ENCODE measurements at places on chromosomes 6 and 20.

DNA sequence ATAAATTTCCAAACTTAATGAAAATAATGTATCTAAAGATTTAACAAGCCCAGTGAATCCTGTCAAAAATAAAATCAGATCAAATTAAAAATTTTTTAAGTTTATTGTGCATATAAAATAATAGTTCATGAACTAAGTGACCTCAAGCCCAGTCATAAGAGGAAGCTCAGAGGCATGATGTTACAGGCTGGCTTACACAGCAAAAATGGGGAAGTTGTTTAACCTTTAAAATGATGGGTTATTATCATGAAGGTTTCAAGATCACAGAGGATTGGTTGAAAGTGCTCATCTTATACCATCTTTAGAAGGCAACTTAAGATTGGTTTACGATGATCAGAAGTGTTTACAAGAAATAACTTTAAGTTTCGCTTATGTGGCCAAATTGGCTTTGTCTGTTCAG is 102.5 kb downstream of the PAK5 start:
- DNase-seq = no peak

GRCh38 chr6:28657769-28658465 is 132.2 kb downstream of the GPX5 start:
- DNase-seq = peak; percentile 67

- DNase-seq = no peak
These were observed 6.0 kb upstream of the AGPAT4 start for GRCh38 chr6:161279677-161280415.

DNA sequence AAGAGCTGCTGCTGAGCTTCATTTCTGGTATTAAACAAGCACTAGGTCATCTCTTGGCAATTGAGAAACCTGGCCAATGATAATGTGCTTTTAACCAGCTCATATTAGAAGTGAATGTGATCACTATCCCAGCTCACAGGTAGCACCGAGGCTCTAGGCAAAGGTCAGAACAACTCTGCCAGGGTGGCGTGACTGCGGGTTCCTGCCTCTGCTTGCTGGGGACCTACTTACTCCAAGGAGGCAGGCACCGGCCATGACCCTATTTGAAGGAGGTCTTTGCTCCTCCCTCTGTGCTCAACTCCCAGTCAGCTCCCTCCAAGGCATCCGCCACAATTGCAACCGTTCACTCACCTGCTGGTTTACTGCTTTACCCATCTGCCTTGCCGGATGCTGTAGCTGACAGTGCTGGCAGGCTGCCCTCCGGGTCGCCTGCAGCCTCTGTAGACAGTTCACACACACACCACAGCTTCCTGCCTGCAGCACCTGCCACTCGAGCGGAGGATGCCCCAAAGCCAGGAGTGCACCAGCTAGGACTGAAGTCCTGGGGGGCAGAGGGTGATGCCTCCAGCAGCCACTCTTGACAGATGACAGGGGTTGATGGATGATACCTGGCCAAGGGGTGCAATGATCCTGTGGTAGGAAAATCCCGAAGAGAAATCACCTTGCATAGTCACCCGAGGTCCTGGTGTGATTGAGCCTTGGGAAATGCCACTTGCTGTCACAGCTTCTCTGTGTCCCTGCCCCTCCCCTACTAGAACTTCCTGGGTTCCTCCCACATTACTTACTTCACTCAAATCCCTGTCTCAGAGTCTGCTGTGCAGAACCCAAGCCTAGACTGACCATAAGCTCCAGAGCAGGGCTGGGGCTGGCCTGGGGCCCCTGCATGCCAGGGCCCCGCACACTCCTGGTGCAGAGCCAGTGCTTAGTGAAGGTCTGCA is 8.8 kb upstream of the VSX1 start:
- DNase-seq = peak; percentile 92

DNA sequence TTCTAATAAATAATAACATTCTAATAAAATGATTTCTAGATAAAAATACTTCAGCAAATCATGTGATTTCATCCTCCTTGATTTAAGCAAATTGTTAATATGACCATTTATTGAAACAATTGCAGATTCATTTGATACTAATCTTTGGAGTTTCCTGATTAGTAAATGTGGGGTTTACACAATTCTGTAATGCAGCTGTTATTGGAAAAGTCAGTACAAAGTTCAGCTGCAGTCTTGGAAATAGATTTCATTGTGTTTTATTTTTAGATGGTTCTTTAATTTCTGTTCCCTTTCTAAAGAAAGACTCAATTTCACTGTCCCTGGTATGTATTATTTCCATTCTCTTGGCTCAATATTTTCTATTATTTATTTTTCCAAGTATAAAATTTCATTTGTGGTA is 342.0 kb downstream of the TBC1D32 start:
- no peak for DNase-seq

DNA sequence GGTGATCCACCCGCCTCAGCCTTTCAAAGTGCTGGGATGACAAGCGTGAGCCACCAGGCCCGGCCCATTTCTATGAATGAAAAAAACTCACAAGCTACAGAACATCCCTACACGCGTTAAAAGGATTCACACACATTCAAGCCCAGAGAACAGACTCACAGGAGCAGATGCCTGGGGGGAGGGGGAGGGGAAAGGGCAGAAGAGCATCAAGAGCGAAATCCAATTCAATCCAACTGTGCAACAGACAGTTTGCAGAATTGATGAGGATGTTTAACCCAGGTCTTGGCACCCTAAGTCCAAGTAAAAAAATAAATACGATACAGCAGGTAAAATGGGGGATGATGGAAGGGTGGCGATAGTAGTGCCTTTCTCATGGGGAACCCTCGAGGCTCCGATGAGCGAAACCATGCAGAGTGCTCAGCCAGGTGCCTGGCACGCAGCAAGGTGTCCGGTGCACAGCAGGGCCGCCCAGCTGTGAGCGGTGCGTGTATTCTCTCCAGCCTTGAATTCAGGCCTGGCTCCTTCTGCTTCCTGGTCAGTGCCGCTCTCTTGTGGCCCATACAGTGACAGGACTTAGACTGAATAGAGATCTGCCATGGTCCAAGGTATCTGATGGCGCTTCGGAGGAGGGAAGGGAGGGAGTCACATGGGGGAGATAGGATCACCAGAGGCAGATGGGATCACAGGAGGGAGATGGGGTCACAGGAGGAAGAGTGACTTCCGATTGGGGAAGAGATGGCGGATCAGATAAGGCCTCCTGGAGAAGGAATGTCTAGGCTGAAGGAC is 35.4 kb upstream of the ANGPT4 start:
- DNase-seq = peak; percentile 49

- DNase-seq = no peak
These were observed 14.7 kb downstream of the UCKL1 start for GRCh38 chr20:63941282-63942081.

GRCh38 chr6:30837870-30838269 is 46.4 kb upstream of the DDR1 start:
- peak; percentile 62 for DNase-seq

DNA sequence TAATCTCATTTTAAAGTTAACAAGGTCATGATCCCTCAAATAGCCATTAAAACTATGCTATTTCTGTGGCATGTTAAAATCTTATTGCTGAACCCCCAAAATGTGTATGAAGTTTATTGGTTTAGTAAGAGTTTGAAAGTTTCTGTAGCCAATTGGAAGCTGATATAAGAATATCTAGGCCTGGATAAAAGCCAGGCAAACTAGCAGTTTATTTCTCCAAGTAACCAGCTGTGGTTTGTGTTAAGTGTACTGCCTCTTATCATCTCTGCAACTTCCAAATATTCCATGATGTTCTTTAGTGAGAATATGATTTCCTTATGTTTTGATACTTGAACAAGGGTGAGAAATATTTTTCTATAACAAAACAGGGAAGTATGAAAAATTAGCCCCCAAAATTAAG is 76.7 kb downstream of the PRSS35 start:
- DNase-seq = no peak

- DNase-seq = peak; percentile 78
These were observed 119.0 kb downstream of the RTN4IP1 start for GRCh38 chr6:106510090-106510970.

- no peak for DNase-seq
These were observed 267.6 kb upstream of the TSHZ2 start for GRCh38 chr20:52704553-52704952.

DNA sequence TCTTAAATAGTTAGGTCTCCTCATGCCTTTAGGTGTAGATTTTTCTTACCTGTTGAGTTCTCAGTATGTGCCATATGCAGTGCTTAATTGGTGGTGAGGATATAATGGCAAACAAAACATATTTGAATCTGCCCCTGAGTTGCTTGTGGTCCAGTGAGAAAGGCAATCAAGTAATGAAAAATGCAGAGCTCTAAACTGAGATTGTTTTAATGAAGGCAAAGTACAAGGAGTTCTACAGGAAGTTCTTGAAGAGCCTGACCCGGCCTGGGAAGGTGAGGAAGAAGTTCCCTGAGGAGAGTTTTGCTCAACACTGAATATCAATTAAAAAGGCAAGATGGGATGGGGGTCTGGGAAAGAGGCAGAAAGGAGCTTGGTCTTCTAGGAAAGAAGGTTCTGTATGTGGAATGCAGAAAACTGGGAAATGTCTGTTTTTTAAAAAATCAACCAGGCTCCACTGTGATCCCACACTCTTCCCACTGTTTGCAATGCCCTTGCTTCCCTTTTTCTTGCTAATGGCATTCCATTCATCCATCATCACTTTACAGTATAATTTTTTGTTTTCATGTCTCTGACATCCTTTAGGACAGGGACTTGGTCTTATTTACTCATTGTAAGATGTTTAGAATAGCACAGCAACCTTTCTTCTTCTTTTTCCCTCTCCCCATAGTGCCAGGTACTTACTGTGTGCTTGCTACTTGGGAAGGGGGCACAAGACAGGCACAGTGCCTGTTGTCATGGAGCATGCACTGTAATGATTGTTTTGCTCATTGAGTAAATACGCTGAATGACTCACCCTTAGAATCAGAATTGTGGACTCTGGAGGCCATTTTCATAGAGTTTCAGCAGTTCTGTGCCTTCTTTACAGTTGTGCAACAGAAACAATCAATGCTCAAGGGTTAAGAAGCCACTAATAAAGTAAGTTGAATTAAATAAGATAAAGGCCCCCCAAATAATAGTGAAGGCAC is 64.3 kb downstream of the ANKS1A start:
- peak; percentile 93 for DNase-seq

GRCh38 chr6:148513145-148514071 is 170.8 kb downstream of the SASH1 start:
- no peak for DNase-seq

GRCh38 chr6:91683240-91683639 is 1096.4 kb upstream of the MAP3K7 start:
- no peak for DNase-seq

DNA sequence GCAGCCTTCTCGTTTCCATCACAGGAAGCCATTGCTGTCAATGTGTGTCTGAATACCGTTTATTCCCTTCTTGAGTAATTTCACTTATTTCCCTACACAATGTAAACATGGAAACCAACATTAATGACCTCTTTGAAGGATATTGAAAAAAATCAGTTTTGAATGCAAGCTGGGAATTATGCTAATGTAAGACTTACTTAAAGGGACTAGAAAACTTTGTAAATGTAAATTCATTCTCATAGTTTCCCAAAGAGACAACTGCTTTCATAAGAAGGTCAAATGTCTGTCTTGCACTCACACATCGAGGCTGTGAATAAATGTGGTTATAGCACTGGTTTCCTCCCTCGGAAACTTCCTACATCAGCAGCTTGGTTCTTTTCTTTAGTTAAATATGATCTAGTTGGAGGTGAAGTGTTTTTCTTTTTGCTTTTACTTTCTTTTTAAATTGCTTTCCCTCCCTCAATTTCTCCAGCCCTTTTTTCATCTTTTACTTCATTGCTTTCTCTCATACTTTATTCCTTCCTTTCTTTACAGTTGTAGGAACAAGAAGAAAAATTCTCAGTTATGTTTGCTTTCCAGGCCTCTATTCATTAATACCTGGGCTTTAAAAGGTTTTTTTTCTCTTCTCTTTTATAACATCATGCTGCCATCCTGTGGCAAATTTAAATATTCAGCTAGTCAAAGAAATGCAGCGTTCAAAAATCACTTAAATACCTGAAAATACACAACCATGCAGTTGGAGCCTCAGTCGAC is 108.3 kb downstream of the TNFAIP3 start:
- peak; percentile 44 for DNase-seq

DNA sequence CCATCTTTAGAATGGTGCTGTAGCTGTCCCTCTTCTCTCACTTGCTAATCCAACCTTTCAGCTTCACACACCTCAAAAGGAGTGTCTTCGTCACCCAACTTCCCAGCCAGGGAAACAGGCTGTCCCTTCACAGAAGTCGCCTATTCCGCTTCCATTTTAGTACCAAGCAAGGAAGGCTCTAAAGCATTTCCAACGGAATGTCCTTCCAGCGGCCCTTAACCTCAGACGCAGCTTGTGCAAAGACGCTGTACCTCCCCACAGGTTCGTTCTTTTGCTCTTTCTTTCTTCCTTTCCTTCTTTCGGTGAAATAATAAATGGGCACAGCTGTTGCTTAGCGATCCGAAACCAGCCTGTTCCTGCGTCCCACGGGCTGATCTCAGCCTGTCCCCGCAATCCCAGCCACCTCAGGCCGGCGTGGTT is 1.5 kb downstream of the PTPRT start:
- DNase-seq = no peak

DNA sequence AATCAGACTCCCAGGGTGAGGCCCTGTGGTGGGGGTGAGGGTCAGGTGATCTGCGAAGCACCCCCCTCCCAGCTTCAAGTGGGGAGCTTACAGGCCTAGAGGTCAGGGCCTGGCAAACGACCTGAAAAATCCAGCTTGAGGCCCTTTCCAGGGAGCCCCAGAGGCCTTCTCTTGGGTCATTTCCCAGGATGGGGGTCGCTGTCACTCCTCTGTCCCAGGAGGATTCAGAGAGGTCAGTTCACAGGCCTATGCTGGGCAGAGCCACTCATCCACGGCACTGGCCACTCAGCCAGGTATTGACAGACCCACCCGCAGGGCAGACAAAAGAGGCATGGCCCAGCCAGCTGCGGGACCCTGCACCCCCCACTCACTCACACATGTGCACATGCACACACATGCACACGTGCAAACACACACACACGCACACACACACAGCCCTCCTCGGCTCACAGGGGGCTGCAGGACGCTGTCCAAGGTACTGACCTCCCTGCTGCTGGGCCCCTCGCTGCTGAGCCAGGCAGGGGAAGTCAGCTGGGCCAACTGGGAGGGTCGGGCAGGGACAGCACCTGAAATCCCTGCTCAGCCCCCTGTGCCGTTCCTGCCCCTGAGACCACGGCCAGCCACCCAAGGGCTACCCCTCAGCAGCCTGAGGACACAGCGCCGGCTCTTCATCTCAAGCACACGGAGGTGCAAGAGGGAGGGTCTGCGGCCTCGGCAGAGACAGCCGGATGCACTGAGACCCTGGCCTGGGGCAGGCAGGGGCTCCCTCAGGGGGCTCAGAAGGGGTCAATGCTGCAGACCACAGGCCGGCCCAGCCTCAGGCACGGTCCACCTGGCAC is 113.8 kb downstream of the TAF4 start:
- DNase-seq = no peak

- peak; percentile 61 for DNase-seq
These were observed 53.6 kb upstream of the FRMD1 start for GRCh38 chr6:168132531-168133167.

DNA sequence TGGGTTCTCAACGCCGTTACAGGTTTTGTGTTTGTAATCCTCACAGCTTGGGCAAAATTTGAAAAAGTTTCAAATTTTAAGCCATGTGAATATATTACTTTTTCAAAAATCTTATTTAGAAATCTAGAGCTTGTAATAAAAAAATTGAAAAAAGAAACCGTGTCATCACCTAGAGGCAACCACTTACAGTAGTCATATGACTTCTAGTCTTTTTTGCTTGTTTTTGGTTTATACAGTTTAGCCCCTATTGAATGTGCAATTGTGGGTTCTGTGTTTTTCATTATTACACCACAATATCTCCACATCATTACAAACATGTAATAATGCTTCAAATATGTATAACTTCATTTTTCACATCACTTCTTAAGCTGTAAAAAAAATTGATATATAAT is 888 bp downstream of the DYNLRB1 start:
- no peak for DNase-seq

Data from DMS53 (cell line).